ENCODE measurements at places on chromosomes 1 and 21. TPM values are rescaled to one million over a fixed set of nuclear protein-coding genes. Genes with fewer than 3 reads are reported as not detected.
A peak's percentile ranks its signal among the peaks of the same experiment; 100 is the strongest.

Gene CIART
- total RNA-seq = 1.6 TPM

- peak; percentile 83 for DNase-seq
Observed at GRCh38 chr1:32716312-32717148, 14.0 kb upstream of the SYNC start.

DNA sequence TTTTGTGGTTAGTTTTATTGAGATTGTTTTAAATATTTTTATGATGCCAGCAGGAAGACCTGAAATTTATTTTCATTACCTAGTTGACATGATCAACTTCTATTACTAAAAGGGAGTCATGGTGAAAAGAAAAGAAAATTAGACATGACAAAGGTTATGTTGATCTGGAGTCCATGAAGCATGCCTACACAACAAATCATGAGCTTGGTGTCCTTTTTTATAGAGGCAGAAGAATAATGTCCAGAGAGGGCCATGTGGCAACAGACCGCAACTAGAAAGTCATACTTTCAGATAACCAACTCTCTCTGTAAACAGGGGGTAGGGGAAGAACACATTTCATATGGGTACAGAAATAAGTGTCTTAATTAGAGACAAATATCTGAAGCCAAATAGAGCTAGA lies 175.5 kb upstream of the HOOK1 start:
- DNase-seq = no peak

Gene CCSAP
- 8.2 TPM for total RNA-seq

- DNase-seq = no peak
Observed at GRCh38 chr1:8266436-8267165, 51.3 kb upstream of the SLC45A1 start.

DNA sequence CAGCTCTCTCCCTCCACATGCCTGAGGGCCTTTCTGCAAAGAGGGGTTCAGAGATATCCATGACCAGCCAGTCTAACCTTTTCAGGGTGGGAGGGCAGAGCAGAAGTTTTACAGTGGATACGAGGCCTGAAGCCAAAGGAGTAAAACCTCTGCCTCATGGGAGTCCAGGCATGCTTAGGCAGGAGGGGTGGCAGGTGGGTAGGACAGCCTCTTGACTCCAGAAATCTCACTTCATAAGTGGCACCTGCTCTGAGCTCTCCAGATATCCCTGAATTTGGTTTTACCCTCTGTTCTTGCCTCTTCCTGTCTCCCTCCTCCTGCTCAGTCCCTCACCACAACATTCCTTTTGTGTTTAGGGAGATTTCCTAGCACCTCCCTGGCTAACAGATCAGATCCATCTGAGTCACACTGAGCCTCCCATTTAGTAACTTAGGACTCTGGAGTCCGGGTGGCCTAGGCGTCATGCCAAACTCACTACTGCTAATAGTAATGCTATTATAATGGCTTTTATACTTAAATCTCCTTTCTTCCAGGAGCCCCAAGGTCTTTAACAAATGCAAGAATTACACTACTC lies 201.0 kb downstream of the HS2ST1 start:
- DNase-seq = no peak

GRCh38 chr1:3975903-3976630 lies 76.0 kb upstream of the C1orf174 start:
- DNase-seq = no peak

Gene S100A3
- total RNA-seq = not detected

- DNase-seq = no peak
Observed at GRCh38 chr1:15064217-15064929, 89.2 kb upstream of the TMEM51 start.

GRCh38 chr1:56291374-56291919 lies 287.9 kb downstream of the PLPP3 start:
- no peak for DNase-seq

GRCh38 chr1:93988634-93989350 lies 79.6 kb upstream of the GCLM start:
- no peak for DNase-seq

GRCh38 chr1:218366322-218367052 lies 21.4 kb downstream of the TGFB2 start:
- no peak for DNase-seq

DNA sequence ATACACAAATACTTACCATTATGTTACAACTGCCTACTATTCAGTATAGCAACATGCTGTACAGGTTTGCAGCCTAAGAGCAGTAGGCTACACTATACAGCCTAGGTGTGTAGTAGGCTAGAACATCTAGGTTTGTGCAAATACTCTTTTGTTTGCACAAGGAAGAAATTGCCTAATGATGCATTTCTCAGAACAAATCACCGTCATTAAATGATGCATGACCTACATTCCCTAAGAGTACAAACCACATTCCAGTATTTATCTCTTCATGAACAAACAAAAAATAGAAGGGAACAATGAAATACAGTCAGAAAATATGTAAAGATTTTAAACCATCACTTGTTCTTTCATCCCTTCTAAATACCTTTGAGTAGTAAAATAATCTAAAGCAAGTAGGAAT lies 109.7 kb upstream of the HP1BP3 start:
- no peak for DNase-seq

- DNase-seq = no peak
Observed at GRCh38 chr1:20319456-20320220, 29.0 kb downstream of the VWA5B1 start.

DNA sequence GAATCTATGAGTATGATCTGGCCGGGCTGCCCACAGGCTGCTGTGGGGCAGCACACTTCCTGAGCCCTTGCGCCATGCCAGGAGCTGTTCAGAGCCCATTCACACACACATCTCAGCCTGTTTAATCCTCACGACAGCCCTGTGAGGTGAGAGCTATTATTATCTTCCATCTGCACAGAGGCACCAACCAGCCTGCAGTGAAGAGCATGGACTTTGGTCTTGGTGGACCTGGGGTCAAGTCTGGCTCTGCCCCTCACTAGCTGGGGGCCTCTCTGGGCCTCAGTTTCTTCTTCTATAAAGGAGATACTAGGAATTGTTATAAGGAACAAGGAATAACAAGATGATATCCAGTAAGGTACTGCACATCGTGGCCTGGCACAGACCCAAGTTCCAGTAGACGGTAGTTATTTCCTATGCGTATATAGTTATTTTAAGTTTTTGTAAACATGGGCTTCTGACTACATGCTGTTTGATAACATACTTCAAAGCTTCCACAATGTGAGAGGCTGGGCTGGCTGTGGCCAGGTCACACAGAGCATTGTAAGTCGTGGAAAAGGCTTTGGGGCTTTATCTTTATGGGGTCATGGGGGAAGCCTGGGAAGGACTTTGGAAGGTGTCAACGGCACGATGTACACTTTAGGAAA lies 3.4 kb upstream of the PADI2 start:
- no peak for DNase-seq

Gene RXFP4
- total RNA-seq = not detected

GRCh38 chr1:89022167-89022959 lies at the start of gene GBP3:
Gene GBP3, minus strand, starts transcription at chr1:89022866. Its CDS starts 2,145 bp downstream, at chr1:89020721.
- DNase-seq = no peak

Gene DNAJC11
- 39.7 TPM for total RNA-seq

DNA sequence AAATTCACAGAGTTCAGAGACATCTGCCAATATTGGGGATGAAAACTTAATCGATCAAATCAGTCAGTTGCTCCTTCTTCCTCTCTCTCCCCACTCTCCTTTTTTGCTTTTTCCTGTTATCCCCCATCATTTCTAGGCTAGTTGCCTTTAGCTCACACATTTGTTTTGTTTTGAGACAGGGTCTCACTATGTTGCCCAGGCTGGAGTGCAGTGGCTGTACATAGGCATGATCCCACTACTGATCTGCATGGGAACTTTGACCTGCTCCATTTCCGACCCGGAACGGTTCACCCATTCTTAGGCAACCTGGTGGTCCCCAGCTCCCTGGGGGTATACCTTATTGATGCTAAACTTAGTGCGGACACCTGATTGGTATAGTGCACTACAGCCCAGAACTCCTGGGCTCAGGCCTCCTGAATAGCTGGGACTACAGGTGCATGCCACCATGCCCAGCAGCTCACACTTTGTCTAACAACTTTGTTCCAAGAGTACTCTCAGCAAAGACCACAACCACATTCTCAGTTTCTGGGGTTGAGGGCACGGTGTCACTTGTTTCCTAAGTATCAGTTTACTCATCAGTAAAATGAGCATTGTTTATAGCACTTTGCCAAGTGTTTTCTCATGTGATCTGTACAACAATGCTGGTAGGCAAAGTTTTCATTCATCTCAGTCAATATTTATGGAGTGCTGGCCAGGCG lies 6.7 kb upstream of the ELOA start:
- DNase-seq = peak; percentile 42

- peak; percentile 80 for DNase-seq
Observed at GRCh38 chr1:160083968-160084770, 2.8 kb downstream of the KCNJ9 start.

GRCh38 chr1:101965341-101965740 lies 31.4 kb downstream of the OLFM3 start:
- DNase-seq = no peak

Gene KCNJ9
- total RNA-seq = 0.05 TPM

DNA sequence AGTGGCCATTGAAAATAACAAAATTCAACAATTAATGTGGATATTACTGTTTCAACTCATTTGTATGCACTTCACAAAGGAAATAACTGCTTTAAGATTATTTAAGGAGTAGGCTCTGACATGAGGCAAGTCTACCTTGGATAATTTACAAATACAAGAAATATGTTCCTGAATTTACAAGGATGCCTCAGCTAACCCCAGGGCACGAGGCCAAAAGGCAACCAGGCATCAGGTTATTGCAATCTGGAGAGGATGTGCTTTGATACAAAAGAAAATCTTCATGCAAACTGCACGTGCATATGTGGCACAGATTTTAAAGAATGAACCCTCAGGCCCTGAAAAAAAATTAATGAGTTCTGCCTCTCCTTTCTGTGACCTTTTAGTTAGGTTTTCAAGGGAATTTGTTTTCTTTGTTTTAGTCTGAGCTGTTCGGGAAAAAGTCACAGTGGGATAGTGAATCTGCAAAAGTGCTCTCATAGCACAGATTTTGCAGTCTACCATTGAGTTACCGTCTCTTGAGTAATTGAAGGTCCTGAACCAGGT lies 1304.2 kb upstream of the ADGRL4 start:
- no peak for DNase-seq

GRCh38 chr1:67429011-67429527 lies 1.1 kb downstream of the SERBP1 start:
- DNase-seq = peak; percentile 31

Gene ACADM
- 43.1 TPM for total RNA-seq

GRCh38 chr21:20998886-20999285 lies 677 bp downstream of the NCAM2 start:
- no peak for DNase-seq

GRCh38 chr1:20339811-20340457 lies 49.3 kb downstream of the VWA5B1 start:
- DNase-seq = no peak

Gene PRAMEF2
- total RNA-seq = not detected

GRCh38 chr1:200877839-200878551 lies 5.2 kb downstream of the GPR25 start:
- DNase-seq = peak; percentile 81

Gene DCAF6
- 33.2 TPM for total RNA-seq

- no peak for DNase-seq
Observed at GRCh38 chr1:29658688-29659087, 422.4 kb downstream of the PTPRU start.

- DNase-seq = no peak
Observed at GRCh38 chr21:29441651-29442050, 142.9 kb downstream of the BACH1 start.

- no peak for DNase-seq
Observed at GRCh38 chr1:40645118-40645680, 20.3 kb downstream of the RIMS3 start.

Gene CFAP45
- 2.0 TPM for total RNA-seq

Gene NT5C1A
- total RNA-seq = 0.29 TPM

- peak; percentile 76 for DNase-seq
Observed at GRCh38 chr1:235077571-235078479, 50.8 kb downstream of the TOMM20 start.

- no peak for DNase-seq
Observed at GRCh38 chr1:112997781-112998180, 41.8 kb upstream of the SLC16A1 start.

- DNase-seq = no peak
Observed at GRCh38 chr21:41067709-41068108, 100.3 kb upstream of the BACE2 start.

DNA sequence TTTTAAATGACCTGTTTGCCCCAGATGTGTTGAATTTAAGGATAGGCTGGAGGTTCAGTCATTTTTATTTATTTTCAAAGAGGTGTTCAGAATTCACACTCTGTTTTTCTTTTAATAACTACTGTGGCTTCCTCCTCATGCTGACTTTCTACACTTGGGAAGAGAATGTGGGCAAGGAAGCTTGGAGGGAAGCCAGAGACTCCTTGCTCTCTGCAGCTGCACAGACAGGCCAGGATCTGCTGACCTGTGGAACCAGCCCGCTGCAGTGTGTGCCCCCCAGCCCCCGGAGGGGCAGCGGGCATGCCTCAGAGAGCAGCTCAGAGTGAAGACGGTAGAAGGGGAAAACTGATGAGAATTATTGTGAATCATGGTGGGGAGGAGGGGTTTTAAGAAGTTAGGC lies 16.9 kb downstream of the MGST3 start:
- no peak for DNase-seq

All from activated T-cell treated with anti-CD3 and anti-CD28 coated beads, Interleukin-2, amount 50 U/mL, for 72 hours (primary cell).